Stimulated activated effector memory CD8-positive, alpha-beta T cell treated with anti-CD3 and anti-CD28 coated beads, Interleukin-12 subunit alpha, Interleukin-12 subunit beta, amount 100 ng/mL, for 72 hours (primary cell): ENCODE measurements at places on chromosomes 2 and 18.

- DNase-seq, result no peak
These were observed 32.1 kb upstream of the RHOB start for GRCh38 chr2:20414806-20415205.

- no peak for DNase-seq
These were observed 47.8 kb upstream of the MAP4K3 start for GRCh38 chr2:39484620-39485495.

GRCh38 chr2:78540255-78540654, 485.2 kb upstream of the REG3G start:
- DNase-seq, result no peak

GRCh38 chr2:62281663-62282062, 85.7 kb downstream of the B3GNT2 start:
- DNase-seq, result no peak

- no peak for DNase-seq
These were observed 2.7 kb downstream of the BCL2 start for GRCh38 chr18:63316612-63317555.

GRCh38 chr2:129466389-129466788, 513.1 kb upstream of the RAB6C start:
- DNase-seq, result no peak

- DNase-seq, result no peak
These were observed 165.9 kb upstream of the PGAP1 start for GRCh38 chr2:197092431-197092830.

GRCh38 chr2:148901142-148901541, 26.1 kb downstream of the KIF5C start:
- DNase-seq, result no peak

GRCh38 chr2:232857158-232857563, 12.9 kb upstream of the SNORC start:
- DNase-seq, result no peak

GRCh38 chr2:168422584-168422983, 33.5 kb upstream of the CERS6 start:
- DNase-seq, result no peak

GRCh38 chr2:240209493-240209892, 69.0 kb upstream of the OTOS start:
- no peak for DNase-seq

- DNase-seq, result no peak
These were observed 124.4 kb downstream of the INHBB start for GRCh38 chr2:120470041-120470965.
